ENCODE measurements at places on chromosomes 11 and 22. TPM values are rescaled to one million over a fixed set of nuclear protein-coding genes. Genes with fewer than 3 reads are reported as not detected.

KRTAP5-4 gene
- not detected for total RNA-seq

SMTNL1 gene
- not detected for total RNA-seq

GRCh38 chr11:42806191-42806590 is 505.6 kb upstream of the API5 start:
- DNase-seq = no peak

DNA sequence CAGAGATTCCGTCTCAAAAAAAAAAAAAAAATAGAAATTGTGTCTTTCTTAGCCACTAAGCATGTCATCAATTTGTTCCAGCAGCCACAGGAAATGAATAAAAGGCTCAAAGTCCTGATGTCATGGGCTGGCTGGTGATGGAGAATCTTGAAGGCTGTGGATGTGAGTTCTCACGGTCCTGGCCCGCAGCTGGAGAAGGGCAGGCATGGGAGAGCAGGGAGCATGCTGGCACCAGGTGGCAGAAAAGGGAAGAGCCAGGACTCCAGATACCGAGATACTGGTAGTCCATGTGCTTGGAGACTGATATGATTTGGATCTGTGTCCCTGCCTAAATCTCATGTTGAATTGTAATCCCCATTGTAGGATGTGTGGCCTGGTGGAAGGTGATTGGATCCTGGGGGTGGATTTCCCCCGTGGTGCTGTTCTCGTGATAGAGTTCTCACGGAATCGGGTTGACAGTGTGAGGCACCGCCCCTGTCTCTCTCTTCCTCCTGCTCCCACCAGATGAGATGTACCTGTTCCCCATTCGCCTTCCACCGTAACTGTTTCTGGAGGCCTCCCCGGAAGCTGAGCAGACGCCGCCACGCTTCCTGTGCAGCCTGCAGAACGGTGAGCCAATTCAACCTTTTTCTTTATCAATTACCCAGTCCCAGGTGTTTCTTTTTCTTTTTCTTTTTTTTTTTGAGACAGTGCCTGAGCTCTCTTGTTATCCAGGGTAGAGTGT is 18.1 kb downstream of the MRGPRD start:
- no peak for DNase-seq

DNA sequence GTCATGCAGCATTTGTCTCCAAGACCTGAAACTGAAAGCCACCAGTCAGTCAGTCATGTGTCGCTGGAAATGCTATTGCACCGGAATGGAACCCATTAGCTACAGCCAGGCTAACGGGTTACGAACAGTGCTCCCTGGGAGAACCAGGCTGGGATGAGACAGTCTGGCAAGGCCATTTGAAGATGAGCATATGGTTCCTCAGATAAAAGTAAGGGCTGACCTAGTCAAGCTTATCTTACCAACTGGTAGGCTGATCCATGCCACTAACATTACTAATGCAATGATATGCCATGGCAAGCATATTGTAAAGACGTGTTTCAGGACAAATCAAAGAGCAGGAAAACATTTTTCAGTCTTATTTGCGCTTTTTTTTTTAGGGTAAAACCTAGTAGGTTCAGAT is 28.4 kb downstream of the NAP1L4 start:
- DNase-seq = no peak

DNA sequence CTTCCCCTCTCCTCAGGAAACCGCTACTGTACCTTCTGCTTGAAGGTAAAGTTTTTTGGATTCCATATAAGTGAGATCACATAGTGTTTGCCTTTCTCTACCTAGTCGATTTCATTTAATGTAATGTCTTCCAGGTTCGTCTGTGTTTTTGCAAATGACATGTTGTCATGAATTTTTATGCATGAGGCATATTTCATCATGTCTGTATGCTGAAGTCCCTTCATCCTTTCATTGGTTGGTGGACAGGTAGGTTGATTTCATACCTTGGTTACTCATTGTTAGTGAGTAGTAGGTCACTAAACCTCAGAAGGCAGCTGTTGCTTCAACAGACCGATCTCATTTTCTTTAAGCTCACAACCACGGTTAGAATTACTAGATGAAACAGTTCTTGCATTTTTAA is 60.3 kb downstream of the LRRC74B start:
- no peak for DNase-seq

- DNase-seq = no peak
Observed at GRCh38 chr11:1776331-1776851, 12.7 kb upstream of the CTSD start.

GRCh38 chr11:61832754-61833153 is 4.7 kb downstream of the FADS2 start:
- DNase-seq = no peak

DNA sequence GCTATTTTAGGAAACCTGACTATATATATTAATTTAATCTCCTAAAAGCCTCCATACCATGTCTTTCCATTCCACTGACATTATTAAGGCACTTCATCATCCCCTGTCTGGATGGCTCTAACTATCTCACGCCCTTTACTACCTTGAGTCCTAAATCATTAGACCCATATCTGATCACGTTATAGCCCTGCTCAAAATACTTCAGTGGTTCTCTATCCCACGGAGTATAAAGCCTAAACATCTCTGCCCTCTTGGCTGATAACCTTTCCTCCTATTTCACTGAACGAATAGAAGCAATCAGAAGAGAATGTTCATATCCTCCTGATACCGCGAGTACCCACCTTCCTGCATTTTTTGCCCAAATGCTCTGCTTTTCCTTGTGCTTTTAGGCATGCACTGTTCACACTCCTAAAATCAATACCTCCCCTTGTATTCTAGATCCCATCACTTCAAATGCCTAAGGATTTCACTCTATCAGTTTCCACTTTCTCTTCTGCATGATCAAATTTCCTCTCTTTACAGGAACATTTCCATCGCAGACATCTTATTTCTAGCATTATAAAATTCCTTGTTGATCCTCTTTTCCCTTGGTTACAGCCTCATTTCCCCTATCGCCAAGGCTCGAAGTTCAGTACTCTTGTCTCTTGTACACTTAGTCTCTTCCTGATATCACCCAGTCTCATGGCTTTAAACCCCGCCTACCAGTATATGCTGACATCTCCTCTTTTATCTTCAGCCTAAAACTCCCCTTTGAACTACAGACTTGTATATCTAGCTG is 45.0 kb upstream of the BIRC3 start:
- no peak for DNase-seq

GRCh38 chr11:115819014-115819413 is 314.8 kb upstream of the CADM1 start:
- no peak for DNase-seq

- no peak for DNase-seq
Observed at GRCh38 chr11:113572136-113572735, 97.0 kb upstream of the DRD2 start.

DNA sequence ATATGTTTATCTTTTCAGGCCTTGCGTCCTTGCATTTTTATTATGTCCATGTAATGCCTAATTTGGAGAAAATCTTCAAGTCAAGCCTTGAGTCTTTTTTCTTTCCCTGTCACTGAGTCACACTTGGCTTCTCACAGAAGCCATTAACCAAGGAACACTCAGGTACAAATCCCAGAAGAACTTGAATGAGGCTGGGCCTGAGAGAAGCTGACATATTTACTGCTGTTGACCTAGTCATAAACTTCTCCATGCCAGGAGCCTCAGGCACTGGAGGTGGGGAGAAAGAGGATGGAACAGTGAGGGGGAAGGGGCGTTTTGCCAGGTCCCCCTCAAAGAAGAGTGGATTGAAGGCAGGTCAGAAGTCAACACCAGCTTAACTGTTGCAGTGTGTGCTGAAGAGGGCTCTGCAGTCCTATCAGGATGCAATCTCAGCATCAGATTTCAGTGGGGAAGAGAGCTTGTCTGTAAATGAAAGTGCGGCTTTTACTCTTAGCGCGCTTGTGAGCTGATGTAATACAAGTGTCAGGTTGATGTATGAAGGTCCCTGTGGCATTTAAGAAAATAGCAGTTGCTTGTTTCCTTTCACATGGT is 526.0 kb downstream of the ETS1 start:
- DNase-seq = peak; percentile 71

- no peak for DNase-seq
Observed at GRCh38 chr11:134512571-134513538, 100.8 kb upstream of the B3GAT1 start.

DNA sequence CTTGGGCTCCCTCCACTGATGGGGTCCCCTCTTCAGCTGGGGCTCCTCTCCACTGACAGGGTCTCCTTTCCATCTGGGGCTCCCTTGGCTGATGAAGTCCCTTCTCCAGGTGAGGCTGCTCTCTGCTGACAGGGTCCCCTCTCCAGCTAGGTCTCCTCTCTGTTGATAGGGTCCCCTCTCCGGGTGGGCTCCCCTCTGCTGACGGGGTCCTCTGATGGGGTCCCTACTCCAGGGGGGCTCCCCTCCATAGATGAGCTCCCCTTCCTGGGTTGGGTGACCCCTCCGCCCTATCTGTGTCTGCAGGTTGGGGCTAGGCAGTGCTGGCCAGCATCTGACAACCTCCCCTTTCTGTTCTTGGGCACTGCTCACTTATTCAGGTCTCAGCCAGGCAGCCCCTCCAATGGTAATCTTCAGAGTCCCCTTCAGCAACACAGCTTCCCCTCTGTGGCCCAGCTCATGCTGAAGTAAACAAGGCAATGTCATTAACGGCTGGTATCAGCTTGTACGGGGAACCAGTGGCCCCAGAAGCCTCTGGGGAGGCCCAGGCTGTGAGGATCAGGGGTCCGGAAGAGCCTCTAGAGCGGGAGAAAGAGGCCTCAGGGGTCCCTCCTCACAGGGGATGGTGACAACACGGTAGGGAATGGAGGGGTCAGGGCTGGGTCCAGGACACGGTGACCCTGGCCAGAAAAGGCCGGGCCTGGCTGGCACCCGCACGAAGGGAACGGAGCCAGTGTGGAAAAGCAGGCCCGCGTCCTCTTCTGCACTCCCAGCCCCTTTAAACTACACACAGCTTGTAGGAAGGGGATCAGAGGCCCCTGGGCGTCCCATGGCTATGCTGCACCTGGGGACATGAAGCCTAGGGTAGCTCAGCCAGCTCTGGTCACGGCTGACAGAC is 9.6 kb upstream of the CD81 start:
- DNase-seq = no peak
